ENCODE measurements at places on chromosomes 12 and 14. TPM values are rescaled to one million over a fixed set of nuclear protein-coding genes. Genes with fewer than 3 reads are reported as not detected.
A peak's percentile ranks its signal among the peaks of the same experiment; 100 is the strongest.

DNA sequence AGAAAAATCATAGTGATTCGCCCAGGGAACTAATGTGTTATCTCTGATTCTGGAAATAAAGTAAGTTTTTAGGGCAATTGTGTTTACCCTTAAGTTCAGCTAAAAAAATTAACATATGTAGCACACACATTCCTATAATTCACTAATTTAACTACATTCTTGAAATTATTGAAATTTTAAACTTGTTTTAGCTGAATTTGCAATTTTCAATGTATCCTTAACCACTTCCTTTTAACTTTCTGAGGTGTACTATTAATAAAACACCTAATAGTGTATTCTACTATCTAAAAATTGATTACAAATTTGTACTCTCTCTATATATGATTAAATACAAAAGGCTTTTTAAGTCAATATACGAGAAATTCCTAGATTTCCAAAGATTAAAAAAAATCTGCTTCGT lies 2.2 kb downstream of the KLHL28 start:
- no peak for DNase-seq

- DNase-seq = no peak
Measured at GRCh38 chr12:112029301-112029700, 16.1 kb downstream of the ERP29 start.

GRCh38 chr12:114895827-114896226 lies 211.9 kb upstream of the TBX3 start:
- no peak for DNase-seq

- DNase-seq = no peak
Measured at GRCh38 chr14:101854366-101854765, 92.9 kb downstream of the PPP2R5C start.

GRCh38 chr12:29428633-29429032 lies 47.7 kb upstream of the ERGIC2 start:
- no peak for DNase-seq

- DNase-seq = no peak
Measured at GRCh38 chr12:21296751-21297406, 37.8 kb downstream of the SLCO1A2 start.

- no peak for DNase-seq
Measured at GRCh38 chr12:58268069-58268468, 326.7 kb downstream of the ATP23 start.

DNA sequence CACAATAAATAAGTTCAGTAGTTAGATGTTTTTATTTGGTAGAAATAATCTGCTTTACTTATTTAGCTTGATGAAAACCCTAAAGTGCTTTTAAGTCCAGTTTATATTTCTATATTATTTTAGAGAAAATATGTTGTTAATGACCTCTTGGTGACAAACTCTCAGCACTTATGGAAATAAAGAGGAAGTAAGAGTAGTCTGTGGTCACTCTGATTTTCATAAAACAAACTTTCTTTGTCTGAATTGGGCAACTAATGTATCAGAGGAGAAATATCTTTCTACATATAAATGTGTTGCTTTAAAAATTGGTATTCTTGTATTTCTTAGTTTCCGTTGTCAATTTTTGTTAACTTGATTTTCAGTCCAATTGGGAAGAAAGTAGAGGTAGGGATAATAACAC lies 878.9 kb upstream of the SEL1L start:
- no peak for DNase-seq

The TAMALIN gene
- 4.1 TPM for total RNA-seq

DNA sequence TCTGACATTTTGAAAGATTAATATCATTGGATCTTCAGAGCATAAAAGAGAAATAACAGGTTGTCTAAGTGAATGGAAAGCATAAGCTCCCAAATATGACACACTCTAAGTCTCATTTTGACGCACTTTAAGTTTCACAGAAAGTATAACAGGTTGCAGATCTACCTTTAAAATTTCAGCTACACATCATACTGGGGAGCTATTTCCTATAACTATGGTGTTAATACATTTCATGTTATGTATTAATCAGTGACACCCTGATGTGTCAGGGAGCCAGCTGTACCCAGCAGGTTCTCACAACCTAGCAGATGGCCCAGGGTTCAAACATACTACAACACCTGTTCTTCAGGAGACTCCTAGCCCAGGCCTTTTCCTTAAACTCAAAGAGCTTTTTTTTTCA lies 31.1 kb upstream of the TMX1 start:
- no peak for DNase-seq

DNA sequence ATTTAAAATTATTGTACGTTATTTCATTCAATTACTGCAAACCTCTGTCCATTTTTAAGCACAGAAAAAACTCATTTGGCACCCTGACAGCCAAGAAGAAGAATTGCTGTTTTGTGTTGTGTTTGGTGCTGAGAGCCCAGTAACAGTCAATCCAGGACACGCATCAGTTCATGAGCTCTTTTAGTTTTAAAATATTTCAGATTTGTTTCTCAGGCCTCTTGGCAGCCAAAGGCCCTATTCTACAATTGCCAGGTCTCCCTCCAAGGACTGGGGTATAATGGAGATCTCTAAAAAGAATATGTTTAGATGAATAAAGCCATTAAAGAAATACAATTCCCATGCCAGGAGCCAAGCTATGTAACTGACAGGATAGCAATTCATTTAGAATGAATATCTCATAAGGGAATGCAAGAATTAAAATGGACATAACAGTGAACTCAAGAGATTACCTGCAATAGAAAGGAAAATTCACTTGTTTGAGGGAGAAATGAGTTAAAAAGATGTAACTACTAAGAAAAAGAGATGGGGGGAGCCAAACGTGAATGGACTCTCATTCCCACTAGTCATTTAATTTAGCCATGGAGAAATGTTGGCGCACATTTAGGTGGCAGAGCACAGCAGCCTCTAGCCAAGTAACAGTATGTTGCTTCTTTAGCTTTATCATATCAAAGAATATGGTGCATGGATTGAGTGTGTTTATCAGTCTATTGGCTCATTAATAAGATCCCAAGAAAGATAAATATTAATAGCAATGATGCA lies 140.6 kb upstream of the PELI2 start:
- DNase-seq = no peak

DNA sequence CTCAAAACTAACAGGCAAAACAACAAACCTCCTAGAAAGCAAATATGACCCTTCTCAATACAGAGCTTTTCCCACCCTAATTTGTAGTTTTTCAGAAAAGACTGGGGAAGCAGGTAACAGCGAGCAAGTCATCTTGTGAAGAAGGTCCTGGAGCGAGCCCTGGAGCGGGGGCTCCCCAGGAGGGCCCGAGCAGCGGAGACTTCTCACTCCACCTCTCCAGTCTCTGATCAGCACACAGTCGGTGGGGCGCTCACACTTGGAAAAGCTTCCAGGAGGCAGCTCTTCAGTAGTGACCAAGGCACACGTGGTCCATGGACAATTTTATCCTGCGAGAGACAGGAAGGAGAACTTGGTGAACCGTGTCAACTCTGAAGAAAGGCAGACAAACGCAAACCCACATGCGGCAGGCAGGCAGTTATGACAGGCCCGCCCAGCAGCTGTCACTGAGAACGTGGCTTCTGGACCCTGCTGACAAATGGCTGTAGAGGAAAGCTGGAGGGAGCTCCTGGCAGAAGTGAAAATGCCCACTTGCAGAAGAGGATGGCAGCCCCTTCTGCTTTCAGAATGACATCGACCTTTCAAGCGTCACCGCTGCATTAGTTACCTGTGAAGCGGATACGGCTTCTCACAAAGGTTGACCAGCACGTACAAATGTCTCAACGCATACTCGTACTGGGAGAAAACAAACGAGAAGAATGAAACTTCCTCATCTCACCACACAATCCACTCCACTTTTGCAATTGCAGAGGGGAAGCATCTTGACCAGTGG lies 44.2 kb downstream of the LGMN start:
- DNase-seq = no peak

GRCh38 chr12:6950811-6951540 lies at the start of gene PTPN6:
TSS of gene PTPN6 (plus strand) at chr12:6951356. CDS start at chr12:6951513, 157 bp downstream.
- no peak for DNase-seq

The ACOT6 gene
- not detected for total RNA-seq

The SERPINA5 gene
- total RNA-seq = 1.9 TPM

DNA sequence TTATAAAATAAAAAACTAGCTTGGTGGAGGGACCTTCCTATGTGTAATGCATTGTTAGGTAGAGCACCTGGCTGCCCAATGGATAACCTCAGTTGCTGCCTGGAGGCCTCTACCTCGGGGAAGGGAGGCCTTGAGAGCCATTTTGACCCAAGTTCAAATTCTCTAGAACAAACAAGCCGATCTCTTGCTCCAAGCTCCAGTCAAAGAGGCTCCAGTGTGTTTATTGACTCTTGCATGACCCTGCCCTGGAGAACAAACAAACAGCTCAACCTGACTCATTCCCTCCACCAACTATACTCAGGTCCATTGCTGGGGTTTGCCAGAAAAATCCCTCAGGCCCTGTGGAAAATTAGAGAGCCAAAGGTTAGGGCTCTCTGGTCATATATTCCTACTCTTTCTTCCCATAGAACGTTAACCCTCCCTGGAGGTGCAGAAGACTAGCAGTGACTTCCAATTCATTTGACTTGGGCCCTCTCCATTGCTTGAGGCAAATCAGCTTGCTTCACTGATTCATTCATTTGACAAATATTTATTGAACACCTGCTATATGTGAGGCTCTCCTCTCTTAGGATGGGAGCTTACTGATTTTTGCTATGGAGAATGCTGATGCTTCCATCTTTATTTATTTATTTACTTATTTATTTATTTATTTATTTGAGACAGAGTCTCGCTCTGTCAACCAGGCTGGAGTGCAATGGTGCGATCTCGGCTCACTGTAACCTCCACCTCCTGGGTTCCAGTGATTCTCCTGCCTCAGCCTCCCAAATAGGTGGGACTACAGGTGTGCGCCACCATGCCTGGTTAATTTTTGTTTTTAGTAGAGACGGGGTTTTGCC lies 73.7 kb upstream of the CISTR start:
- no peak for DNase-seq

- DNase-seq = no peak
Measured at GRCh38 chr12:5138256-5138655, 94.6 kb downstream of the KCNA5 start.

The ADAM21 gene
- total RNA-seq = not detected

The NANOG gene
- total RNA-seq = 229 TPM

The GZMB gene
- not detected for total RNA-seq

DNA sequence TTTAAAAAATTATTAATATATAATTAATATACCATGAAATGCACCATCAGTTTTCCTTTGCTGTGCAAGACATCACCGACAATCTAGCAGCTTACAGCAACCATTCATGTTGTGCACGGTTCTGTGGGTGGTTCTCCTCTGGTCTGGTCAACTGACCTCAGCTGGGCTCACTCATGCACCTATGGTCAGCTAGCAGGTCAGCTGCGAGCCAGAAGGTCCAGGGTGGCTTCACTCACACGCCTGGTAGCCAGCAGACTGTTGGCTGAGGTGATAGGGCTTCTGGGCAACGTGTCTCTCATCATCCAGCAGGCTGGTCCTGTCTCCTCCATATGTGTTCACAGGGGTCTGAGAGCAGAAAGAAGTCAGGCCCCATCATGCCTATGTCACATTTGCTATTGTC lies 210.4 kb downstream of the KIF26A start:
- DNase-seq = no peak

DNA sequence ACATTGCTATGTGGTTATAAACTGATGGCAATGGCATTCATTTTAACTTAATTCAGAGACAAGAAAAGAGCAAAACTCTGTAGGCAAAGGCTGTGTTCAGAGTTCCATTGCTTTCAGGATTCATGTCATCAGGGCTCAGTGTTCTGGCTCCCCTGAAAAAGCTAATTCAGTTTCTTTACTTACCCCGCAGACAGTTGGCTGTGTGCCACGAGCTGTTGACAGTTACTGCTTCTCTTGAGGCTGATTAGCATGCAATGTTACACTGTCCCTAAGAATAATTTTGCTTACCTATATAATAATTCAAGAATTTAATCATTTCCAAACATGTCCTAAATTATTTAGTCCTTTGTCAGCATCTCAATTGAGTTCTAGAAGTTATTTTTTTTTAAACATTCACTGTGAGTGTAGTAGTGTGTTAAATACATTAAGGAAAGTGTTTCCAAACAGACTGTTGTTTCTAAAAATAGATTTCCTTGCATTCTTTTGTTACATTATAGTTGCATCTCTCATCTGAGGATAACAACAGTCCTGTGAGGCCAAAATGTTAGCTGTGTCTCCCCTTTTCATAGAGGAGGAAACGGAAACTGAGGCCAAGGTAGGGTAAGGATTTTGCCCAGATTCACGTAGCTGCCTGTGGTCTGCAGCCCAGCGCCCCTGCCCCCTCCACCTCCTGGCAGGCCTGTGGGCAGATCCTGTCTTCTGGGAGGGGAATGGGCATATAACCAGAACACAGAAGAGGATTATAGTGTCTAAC lies 98.6 kb downstream of the PELI2 start:
- DNase-seq = no peak

GRCh38 chr12:108320507-108321293 lies 18.4 kb downstream of the CMKLR1 start:
- DNase-seq = no peak

DNA sequence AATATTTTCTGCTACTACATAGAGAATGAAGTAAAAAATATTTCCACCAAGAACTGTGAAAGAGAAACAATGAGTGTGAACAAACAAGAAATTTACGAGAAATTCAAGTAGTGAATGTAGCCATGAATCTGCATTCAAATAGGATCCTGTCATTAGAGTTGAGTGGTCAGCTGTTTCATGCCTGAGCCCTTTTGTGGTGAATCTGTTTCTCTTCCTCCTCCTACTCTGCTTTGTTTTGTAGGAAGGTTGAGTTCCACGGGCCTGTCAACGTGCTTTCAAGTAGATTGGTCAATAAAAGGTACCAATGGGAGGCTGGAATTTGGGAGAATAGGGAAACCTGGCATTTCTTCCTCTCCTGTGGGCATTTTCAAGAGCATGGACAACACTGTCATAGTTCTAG lies 1749.6 kb upstream of the FLRT2 start:
- DNase-seq = no peak

GRCh38 chr12:132314035-132314434 lies 15.4 kb downstream of the GALNT9 start:
- no peak for DNase-seq

- DNase-seq = no peak
Measured at GRCh38 chr12:128178966-128179365, 88.0 kb upstream of the TMEM132C start.

GRCh38 chr14:32932914-32933628 lies 5.6 kb upstream of the NPAS3 start:
- DNase-seq = peak; percentile 87

- DNase-seq = no peak
Measured at GRCh38 chr14:54108481-54109471, 152.2 kb upstream of the BMP4 start.

The VPS37B gene
- 13.1 TPM for total RNA-seq

Data from H1 (cell line).